ENCODE measurements at places on chromosomes 1 and 21.

DNA sequence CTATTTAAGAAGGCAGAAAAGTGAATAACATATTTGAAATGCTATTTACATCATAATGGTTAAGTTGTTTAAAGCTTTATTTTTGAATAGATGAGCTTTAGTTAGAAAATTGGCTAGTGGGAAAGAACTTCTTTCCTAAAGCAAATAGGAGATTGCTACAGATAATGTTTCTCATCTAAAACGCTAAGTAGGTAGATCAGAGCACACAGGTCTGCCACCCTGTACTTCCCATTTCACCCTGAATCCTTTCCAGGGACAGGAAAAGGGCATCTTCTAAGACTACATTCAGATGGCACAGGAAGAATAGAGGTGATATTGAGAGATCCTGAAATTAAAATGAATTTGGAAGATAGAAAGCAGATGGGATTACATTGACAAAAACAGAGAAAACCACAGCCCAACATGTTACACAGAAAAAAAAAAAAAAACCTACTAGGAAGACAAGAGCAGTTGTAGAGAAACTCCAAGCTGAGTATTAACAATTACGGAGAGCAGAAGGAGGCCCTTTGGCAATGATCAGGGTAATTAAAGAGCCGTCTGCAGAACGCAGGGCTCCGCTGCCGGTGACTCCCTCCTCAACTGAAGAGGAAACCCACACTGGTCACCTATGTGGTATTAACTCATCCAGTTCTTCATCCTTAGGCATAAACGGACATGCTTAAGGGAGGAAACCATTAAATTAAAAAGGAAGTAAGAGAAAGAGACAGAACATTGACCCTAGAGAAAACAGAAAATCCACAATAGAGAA is 53.6 kb upstream of the MAP10 start:
- no peak for DNase-seq

- DNase-seq, result no peak
These were observed 5.9 kb downstream of the TMCO1 start for GRCh38 chr1:165762725-165763124.

GRCh38 chr1:58739856-58740466 is 40.1 kb upstream of the MYSM1 start:
- peak; percentile 81 for DNase-seq

- DNase-seq, result peak; percentile 87
These were observed 92.4 kb downstream of the KCNJ15 start for GRCh38 chr21:38349111-38349746.

DNA sequence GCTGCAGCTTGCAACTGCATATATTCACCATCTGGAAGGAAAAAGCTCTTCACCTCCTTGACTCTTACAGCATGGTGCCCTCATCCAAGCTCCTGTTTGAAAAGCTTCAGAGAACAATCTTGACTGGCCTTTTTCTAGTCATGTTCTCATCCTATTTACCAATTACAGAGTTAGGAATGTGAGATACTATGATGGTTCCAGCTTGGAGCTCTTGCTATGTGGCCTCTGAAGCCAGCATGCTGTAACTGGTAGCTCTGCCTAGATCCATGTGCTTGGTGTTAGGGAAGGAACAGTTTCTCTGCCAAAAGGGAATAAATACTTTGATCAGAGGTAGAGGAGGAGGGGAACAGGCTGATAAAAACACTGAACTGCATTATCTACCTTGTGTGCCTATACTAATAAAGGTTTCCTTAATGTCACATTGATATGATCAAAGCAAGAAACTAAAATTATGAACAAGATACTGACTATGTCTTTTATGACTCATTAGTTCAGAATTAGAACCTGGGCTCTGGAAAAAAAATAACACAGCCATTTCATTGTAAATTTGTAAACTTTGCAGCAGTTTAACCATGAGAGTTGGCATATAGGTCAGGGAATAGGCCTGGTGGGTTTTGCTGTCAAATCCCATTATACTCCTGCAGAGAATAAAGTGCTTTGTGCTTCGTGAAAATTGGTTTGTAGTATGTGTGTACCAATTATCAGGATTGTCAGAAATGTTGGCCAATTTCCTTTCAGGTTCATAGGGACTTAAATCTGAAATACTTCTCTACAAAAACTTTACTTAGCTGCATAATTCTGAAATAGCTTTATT is 92.7 kb downstream of the LEPR start:
- peak; percentile 53 for DNase-seq

DNA sequence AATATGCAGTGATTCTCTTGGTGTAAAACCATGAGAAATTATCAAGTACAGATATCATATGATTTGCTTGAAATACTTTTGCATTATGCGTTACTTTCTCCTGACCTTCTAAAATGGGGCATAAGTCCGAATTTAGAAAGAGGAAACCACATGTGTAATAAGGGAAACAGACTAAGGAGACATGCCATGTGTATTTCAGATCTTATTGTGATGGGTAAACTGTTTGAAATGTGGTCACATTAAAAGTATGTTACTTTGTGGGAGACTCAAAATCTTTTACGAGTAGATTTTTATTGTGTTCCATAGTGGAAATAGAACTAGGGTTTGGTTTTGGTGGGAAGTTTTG is 173.0 kb downstream of the NFIA start:
- DNase-seq, result no peak

- DNase-seq, result no peak
These were observed 3.1 kb downstream of the PRUNE1 start for GRCh38 chr1:151011154-151011850.

DNA sequence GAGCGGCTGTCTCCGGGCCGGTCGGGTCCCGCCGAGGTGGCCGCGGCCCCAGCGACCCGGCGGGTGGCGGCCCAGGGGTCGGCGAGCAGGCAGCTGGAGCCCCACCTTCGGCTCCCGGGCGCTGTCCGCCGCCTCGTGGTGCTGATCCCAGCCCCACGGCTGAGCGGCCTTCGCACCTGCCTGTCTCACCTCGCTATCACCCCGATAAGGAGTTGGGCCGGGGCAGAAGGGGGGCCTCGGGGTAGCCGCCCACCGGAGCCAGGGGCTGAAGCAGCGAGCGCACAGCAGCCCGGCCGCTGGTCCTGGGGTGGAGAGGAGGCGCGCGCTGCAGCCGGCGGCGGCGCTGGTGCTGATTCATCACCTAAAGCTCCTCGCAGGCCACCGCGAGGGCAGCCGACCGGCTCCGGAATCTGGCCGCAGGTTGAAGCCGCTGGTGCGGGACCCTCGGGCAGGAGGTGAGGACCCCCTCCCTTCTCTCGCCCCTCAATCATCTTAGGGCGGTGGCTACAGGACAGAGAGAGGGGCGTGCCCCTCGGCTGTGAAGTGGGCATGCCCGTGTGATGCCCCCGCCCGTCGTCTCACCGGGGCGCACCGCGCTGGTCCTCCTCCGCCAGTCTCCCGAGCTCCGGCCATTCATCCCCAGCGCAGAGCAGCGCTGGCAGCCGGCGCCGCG is 575 bp downstream of the TRIM67 start:
- peak; percentile 49 for DNase-seq

- peak; percentile 30 for DNase-seq
These were observed 221.8 kb downstream of the CENPF start for GRCh38 chr1:214824763-214825162.

DNA sequence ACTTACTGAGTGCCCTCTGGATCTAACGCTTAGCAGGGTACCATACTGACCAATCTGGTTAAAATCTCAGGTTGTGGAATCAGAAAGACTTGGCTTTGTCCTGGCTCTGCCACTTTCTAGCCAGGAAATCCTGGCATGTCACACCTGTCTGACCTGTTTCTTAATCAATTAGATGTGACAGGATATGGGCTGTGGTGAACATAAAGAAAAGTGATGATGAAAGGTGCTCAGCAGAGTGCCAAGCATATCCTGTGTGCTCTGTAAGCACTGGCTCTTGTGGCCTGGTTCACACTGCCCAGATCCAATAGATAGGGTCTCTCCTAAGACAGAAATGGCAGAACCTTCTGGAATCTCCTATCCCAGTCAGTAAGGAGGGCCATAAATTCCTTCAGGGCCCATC is 53.9 kb downstream of the PHC2 start:
- DNase-seq, result no peak

- DNase-seq, result no peak
These were observed 6.5 kb downstream of the INKA2 start for GRCh38 chr1:111732718-111733117.

- no peak for DNase-seq
These were observed 37.7 kb upstream of the LRP8 start for GRCh38 chr1:53365437-53366063.

GRCh38 chr1:201554190-201554600 is 15.3 kb downstream of the NAV1 start:
- DNase-seq, result no peak

DNA sequence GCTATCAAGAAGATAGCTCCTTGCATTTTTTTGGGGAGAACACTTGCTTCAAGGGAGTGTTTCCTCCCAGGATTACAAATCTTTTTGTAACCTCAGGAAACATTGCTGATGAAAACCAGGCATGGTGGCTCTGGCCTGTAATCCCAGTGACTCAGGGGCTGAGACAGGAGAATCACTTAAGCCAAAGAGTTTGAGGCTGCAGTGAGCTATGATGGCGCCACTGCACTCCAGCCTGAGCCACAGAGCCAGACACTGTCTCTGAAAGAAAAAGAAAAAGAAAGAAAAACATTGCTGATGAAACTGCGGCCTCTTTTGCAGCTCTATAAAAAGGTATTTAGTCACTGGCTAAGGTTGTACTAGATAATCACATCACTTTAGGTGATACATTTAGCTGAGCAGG is 7.3 kb downstream of the RNU1-2 start:
- DNase-seq, result peak; percentile 57

GRCh38 chr1:207393610-207394009 is 60.5 kb upstream of the CR2 start:
- peak; percentile 93 for DNase-seq

GRCh38 chr1:231138236-231138635 is 23.6 kb upstream of the TRIM67 start:
- peak; percentile 26 for DNase-seq

- no peak for DNase-seq
These were observed 463.7 kb downstream of the PLPP3 start for GRCh38 chr1:56115701-56116100.

DNA sequence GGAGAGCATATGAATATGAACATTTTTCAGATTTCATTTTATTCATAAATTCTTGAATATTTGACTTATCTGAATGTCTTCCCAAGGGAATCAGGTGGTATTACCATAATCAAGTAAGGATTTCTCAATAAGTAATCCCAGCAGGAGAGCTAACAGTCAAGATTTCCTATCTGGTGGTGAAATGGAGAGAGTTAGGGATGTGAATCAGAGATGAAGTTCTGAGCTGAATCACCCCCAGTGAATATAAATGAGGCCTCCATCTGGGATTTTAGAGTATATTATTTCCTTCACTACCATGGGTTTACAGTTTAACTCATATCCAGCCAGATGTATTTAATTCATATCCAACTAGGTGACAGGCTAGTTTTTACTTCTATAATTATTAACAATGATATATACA is 61.5 kb upstream of the RGS2 start:
- peak; percentile 81 for DNase-seq

GRCh38 chr1:63730211-63730610 is 43.6 kb upstream of the ROR1 start:
- no peak for DNase-seq

GRCh38 chr1:84827555-84827954 is 65.5 kb downstream of the LPAR3 start:
- no peak for DNase-seq

- DNase-seq, result peak; percentile 10
These were observed 5.6 kb downstream of the BTBD8 start for GRCh38 chr1:92085727-92086126.

DNA sequence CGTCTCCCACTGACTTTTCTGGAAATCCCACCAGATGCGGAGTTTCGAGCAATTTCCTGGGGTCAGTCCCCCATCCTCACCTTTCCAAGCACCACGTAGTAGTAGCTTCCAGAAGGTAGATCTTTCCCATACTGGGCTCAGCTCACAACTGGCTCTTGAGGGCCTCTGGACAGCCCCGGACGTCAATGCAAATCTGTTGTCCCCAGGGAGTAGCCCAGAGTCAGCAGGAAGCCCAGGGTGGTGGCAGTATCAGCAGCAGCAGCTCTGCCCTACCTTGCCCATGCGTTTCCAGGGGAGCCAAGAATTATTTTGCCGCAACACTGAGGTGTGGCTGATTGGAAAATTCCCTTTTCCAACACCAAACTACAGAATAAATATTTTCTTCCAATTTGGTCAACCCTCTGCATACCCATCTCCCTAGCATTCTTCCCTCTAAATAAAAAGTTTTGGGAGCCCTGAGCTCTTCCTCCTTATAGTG is 70.3 kb downstream of the CD46 start:
- DNase-seq, result no peak

DNA sequence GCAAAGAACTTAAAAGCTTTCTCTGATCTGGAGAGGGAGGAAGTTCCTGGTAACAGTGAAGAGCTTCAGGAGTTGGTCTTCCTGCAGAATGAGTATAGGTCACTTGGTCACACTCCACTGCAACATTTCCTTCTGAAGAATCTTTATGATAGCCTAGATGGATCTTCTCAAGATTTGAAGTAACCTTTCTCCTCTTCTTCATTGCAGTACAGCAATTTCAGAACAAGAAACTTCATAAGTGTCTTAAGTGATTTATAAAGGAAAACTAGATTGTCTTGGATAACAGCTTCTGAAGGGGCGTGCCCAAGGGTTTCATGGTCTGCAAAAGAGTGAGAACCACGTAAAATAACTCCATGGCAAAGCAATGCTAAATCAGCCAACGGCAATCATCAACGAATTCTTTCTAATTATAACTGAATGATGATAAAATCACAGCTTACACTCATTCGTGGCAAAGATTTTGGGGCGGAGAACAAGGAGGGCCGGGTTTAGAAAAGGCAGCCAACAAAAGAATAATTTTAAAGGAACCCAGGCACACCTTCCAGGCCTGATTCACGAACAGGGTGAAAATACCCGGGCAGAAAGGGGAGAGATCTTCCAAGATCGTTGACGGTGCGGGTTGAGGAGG is 53.9 kb upstream of the ASPM start:
- peak; percentile 55 for DNase-seq

- DNase-seq, result no peak
These were observed 25.0 kb downstream of the RGS7 start for GRCh38 chr1:241332037-241332409.

- DNase-seq, result no peak
These were observed 17.7 kb downstream of the ETNK2 start for GRCh38 chr1:204134103-204134502.

DNA sequence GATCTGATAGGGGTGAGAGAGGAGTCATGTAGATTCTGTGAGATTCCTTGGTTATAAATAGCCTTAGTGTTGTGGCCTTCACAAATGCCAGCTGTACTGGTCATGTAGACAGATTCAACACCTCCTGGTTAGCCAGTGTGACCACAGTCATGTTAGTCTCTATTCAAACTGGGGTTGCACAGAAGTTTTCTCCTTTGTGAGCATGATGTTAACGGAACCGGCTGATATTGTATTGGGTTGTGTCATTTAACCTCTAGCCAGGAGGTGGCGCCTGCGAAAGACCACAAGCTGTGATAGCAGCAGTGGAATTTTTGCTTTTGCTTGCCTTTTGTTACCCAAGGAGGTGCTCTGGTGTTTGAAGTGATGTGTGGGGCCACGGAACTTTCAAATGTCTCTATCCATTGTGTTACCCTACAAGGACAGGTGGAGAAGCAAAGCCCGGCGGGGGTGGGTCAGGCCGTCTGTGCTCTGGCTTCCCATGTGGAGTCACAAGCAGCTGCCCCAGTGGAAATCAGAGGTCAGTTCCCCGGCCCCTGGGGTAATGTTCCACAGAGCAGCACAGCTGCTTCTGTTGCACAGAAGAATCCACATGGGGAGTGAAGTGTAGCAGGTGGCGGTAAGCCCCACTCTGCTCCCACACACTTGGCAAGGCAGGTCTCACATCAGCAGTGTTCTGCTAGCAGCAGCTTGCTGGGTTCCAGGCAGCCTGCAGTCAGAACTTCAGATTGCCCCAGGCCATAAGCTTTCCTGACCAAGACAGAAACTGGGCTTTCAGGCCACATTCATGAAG is 112.6 kb downstream of the ADAMTS1 start:
- DNase-seq, result peak; percentile 79
